ENCODE measurements at places on chromosomes 5 and 9.

GRCh38 chr5:169009123-169009522, 291.8 kb downstream of the SLIT3 start:
- DNase-seq: no peak

- DNase-seq: no peak
Observed at GRCh38 chr9:14650596-14650995, 42.6 kb downstream of the ZDHHC21 start.

GRCh38 chr9:1202512-1203280, 152.5 kb downstream of the DMRT2 start:
- no peak for DNase-seq

DNA sequence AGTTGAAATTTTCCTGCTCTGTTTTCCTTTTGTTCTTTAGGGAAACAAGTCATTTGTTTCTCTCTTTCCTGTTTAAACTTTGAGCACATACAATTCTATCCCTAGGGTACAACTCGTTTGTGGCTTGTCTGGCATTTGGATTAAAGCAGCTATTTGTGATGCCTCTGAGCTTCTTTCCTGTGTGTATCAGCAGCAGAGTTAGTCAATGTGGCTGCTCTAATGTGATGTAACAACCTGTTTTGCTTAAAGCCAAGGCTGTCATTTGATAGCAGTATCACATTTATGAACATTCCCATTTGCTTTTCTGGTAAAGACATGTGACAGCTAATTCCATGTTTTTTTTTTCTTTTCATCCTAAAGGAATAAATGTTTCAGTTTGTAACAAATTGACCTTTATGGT, 314.3 kb upstream of the CHD1 start:
- no peak for DNase-seq

DNA sequence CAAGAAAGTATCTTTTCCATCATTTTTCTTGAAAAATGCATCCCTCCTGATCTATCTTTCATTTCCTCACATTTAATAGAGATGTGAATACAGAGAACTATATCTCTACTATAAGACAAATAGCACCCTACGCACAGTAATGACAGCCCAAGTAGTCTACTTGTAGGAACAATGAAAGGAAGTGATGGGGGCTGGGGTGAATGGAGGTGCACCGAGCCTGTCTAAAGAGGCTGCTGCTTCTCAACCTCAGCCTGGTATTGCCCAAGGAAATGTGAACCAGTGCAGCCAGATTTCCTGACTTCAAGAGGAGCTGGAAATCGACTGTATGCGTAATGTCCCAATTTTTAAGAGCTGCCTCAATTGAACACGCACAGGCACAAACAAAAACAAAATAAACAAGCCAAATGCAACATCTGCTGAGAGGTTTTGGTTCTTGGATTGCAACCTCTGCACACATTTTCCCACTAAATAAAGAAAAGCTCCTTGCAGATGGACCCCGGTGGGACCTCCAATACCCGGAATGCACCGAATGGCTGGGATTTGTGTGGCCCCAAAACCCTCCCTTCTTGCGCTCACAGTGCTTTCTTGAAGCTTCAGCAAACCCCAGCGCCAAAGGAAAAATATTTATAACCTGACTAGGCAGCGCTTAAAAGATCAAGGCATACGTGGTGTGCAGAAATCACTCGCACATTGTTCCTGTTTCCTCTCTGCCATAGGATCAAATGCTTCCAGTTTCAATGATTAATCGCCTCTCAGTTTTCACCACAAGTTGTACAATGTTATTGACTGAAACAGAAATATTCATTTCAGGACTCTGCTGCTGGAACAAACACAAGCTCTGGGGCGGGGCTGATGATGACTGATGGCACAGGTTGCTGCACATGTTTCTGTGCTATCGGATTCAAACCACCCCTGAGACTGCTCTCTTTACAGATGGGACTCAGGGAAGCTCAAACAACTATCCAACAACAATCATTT, 68.3 kb downstream of the KCNIP1 start:
- no peak for DNase-seq

DNA sequence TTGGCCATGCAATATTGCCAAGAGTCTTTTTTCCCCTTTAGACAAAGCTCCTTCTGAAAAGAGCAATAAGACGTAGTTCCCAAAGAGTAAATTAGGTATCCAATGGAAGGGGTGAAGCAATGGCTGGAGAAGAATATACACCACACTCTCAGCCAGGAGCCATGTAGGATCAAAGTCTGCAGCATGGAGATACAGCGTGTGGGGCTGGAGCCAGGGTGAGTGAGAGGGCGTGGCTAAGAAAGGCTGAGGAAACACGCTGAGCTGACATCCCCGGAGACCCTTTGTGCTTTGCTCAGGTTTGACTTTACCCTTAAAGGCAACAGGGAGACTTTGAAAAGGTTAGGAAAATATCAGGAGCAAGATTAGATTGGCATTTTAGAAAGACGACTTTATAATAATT, 87.1 kb upstream of the ELL2 start:
- DNase-seq: no peak

- DNase-seq: no peak
Observed at GRCh38 chr5:147818290-147818689, 13.2 kb downstream of the SPINK1 start.

- no peak for DNase-seq
Observed at GRCh38 chr5:138629392-138629791, 54.2 kb upstream of the HSPA9 start.

DNA sequence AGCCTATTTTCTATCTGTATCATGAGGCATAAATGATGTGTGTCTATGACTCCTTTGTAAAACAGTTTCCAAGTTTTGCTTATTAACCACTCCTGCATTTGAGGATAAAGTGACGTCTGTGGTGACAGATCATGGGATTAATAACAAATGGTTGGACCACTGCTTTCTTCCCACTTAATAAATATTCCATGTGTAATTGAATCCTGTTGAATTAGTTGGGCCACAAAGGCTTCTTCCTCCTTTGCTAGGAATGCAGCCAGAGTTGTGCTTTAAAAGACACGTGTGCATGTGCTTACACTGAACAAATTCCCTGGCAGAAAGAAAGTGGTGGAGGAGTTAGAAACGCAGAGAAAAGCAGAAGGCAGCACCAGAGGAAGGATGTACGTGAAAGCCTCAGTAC, 150.2 kb downstream of the ACTBL2 start:
- no peak for DNase-seq

DNA sequence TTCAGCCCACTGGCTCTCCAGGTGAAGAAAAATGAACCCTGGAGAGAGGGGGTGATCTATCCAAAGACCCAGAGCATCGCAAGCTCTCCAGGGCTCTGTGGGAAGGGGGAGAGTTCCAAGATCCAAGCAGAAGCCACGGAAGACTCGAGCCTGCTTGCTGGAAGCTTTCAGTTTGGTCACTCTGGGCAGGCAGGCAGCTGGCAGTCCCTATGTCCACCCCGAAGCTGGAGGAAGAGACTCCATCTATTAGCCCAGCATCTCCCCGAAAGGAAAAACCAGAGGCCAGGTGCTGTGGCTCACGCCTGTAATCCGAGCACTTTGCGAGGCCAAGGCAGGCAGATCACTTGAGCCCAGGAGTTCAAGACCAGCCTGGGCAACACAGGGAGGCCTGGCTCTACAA, 10.7 kb upstream of the SPARC start:
- DNase-seq: no peak

GRCh38 chr5:36526537-36526936, 79.9 kb upstream of the SLC1A3 start:
- DNase-seq: no peak

DNA sequence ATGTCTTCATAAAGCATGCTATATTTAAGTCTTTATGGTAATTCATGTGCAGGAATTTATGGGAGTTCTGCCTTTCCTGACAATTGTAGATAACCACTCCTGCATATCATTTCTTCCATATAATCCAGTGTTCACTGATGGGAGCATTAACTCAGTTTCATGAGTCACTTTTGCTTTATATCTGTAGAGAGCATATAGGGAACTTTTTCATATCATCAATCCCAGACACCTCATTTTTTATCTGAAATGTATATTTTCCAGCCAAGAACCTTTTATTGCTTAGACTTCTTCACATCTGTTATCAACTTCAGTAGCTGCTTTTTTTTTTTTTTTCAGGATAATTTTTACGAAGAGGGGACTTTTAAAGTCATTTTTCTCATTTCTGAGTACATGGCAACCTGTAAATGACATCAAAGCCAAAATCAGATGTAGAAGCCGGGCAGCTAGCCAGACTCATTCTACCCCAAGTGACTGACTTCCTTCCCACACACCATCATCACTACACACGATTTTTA, 41.1 kb downstream of the NFX1 start:
- DNase-seq: no peak

- no peak for DNase-seq
Observed at GRCh38 chr5:60352992-60353599, 346.9 kb downstream of the DEPDC1B start.

DNA sequence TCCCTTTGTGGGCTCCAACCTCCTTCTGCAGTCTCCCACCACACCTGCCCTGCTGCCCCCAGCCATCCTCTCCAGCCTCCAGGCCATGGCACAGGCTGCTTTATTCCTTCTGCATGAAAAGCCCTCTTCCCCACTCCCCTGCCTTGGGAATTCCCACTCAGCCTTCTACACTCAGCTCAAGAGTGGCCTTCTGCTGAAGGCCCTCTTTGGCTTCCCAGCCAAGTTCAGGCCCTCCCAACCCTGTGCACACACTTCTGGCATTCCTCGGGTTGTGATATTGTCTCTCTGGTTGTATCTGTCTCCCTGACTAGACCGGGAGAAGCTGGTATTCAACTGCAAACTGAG, 5.7 kb downstream of the SHB start:
- no peak for DNase-seq

- no peak for DNase-seq
Observed at GRCh38 chr5:132476876-132477781, 13.4 kb downstream of the IRF1 start.

DNA sequence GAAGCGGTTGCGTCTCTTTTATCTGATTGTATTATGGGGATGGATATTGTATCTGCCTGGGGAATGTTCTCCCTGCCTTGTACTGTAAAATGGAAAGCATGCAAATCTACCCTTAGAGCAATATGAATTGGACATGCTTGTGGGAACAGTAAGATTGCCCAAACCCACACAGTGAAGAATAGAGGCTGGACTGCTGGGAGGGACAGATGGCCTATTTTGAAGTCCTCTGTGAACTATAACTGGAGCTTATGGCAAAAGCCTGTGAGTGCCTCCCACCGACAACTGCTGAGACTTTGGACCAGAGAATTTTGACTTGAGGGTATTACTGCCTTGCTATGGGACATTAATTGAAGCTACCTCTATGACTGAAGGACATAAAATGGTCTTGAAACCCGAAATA, 168.9 kb downstream of the ERCC6L2 start:
- no peak for DNase-seq

DNA sequence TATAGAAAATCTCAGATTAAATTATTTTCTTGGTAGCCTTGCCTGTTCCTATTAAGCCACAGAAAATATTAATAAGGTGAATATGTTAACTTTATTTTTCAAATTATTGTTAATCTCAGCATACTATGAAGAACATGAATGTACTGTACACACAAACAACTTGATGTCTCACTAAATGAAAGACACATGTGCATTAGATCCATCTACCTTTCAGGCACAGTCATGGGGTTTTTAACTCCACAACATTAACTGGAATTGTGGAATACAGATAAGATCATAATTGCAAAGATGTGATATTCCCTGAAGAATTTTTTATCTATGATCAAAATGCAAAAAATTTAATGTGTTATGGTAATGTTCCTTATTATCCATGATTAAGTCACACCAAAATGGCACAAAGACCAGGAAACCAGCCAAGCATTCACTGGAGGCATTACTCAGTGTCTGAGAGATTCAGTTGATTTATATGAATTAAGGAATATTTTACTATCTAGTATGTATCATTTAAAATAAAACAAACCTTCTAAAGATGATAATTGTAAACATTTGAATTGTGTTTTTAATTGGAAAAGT, 150.0 kb upstream of the VCAN start:
- no peak for DNase-seq

- DNase-seq: no peak
Observed at GRCh38 chr5:76294573-76294972, 108.5 kb upstream of the IQGAP2 start.

DNA sequence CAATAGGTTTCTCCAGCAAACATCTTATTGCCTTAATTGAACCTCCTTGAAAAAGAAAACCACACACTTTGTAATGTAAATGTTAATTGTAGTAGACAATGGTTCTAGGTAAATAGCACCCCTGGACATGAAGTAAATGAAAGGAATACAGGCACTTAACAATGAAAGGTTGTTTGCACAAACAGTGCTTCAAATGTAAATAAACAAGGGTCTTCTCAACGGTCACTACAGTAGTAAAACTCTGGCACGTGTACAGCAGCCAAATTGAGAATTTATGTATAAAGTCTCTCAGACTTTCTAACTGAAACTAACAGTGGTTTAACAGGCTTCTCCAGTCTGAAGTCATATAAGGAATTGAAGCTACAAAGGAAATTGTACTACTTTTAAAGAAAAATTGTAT, 218.3 kb downstream of the MEF2C start:
- DNase-seq: no peak

GRCh38 chr9:131465401-131465800, 37.3 kb upstream of the POMT1 start:
- no peak for DNase-seq

- peak; percentile 12 for DNase-seq
Observed at GRCh38 chr5:153974131-153974812, 64.4 kb downstream of the FAM114A2 start.

DNA sequence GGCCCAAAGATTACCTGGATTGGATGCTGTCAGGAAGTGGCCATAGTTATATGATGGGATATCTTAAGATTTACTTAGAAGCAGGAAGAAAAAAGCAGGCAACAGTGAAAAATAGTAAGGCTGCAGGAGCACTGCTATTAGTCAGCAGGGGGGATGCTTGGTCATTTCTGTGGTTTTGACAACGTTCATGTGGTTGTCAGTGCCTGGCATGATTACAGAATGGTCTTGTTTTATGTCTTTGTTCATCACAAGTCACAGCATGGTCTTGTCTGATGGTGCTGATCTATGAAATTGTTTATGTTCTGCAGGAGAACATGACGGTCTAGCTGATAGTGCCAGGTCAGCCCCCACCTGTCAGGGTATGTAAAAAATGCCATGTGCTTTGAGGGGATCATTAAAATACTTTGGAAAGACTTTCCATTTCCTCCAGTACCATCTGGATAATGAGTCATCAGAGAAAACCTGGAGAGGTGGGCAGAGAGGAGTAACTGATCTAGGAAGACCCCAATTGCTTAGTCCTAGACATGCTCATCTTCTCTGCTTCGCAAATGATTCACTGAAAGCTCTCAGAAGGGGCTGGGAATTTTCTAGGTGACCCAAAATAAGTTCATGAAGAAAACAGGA, 48.5 kb downstream of the PLGRKT start:
- no peak for DNase-seq

Measured in NCI-H2171 (cell line).